Fibroblast of lung (primary cell): ENCODE measurements at places on chromosomes 6 and 20. TPM values are rescaled to one million over a fixed set of nuclear protein-coding genes. Genes with fewer than 3 reads are reported as not detected.

- H3K27me3 ChIP-seq = no peaks in the 10 kb centered on the region
- no peak overlapping the region for H3K4me3 ChIP-seq
- H3K27ac ChIP-seq = no peak overlapping the region
Observed at GRCh38 chr6:157492741-157493140, 111.8 kb downstream of the ZDHHC14 start.

GRCh38 chr6:22020299-22021003 is 276.4 kb downstream of the PRL start:
- H3K27me3 ChIP-seq = no peaks in the 10 kb centered on the region
- no peak overlapping the region for H3K27ac ChIP-seq
- H3K4me3 ChIP-seq = no peak overlapping the region
- no peak for DNase-seq

DNA sequence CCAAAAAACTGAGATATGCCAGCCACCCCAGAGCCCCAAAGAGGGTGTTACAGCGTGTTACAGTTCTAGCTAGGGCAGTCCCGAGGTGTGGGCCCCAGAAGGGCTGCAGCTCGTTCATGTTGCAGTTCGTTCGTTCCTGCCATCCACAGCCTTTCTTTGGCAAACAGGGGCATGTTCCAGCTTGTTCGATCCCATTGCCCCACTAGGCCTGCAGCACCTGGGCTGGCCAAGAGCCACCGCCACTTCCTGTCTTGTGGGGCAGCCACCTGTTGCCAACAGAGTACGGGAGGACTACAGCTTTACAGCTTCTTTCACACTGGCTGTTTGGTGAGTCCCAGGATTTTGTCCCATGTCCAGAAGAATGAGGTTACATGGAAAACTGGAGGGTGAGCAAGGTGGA is 198.1 kb downstream of the MMUT start:
- H3K4me3 ChIP-seq = no peak overlapping the region
- H3K36me3 ChIP-seq = no peaks in the 10 kb centered on the region
- no peak overlapping the region for H3K27ac ChIP-seq
- H3K4me1 ChIP-seq = no peaks in the 10 kb centered on the region
- DNase-seq = no peak

DNA sequence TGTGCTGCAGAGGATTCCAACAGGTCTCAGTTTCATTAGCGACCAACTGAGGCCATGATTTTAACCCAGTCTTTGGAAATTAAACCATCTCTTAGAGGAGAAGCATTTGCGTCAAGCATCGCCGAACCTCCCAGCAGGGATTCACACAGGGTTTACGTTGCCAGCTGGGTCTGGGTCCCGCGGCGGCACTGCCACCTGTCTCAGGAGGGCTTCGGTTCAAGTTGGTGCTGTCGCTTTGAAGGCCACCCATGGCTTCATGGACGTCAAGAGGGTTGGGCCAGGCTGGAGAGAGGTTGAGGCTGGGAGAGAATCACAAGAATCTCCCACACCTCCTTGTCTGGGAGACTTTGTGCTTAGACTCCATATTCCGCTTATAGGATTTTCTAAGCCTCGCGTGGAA is 43.0 kb upstream of the FRMD1 start:
- H3K4me3 ChIP-seq = no peak overlapping the region
- no peak overlapping the region for H3K27ac ChIP-seq
- no peaks in the 10 kb centered on the region for H3K27me3 ChIP-seq
- H3K36me3 ChIP-seq = no peaks in the 10 kb centered on the region
- H3K4me1 ChIP-seq = no peaks in the 10 kb centered on the region

- no peaks in the 10 kb centered on the region for H3K27me3 ChIP-seq
- no peak overlapping the region for H3K27ac ChIP-seq
- no peaks in the 10 kb centered on the region for H3K4me1 ChIP-seq
- no peak for DNase-seq
- no peaks in the 10 kb centered on the region for H3K36me3 ChIP-seq
- H3K4me3 ChIP-seq = no peak overlapping the region
Observed at GRCh38 chr6:163836876-163837690, 422.6 kb downstream of the QKI start.

Gene KHDC1
- 5.1 and 5.6 TPM in 2 replicates for total RNA-seq

DNA sequence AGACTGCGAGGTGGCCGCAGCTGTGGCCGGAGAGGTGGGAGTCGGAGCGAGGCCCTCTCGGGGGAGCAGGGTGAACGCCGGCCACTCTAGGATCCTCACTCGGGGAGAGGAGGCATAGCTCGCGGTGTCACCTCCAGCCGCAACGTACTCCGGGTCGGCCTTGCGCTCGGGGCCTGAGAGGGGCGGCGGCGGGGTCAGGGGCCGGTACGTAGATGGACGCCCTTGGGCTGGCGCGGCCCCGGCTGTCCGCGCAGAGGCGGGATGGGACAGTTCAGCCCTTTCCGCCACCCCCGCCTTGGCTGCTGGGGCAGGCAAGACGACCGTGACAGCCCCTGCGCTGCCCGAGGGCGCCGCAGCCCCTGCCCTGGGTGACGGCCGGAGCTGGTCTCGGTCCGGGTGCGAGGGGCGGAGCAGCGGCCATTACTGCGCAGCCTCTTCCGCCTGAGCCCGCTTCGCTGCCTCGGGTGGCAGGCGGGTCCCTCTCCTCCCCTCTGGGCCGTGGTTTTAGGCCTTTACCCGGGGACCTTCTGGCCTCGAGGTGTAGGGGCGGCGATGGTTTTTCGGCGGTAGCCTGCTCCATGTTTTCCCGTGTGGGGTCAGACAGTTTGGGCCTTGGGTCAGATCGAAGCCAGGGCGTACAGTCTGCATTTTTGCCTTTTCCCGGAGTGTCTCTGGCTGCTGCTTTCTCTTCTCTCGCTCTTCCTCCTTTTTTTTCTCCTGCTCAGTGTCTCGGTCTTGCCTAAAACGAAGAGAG is 405 bp downstream of the RNF146 start:
- H3K27ac ChIP-seq = peak overlapping the region; percentile 92
- peak overlapping the region; percentile 70 for H3K4me3 ChIP-seq
- H3K4me1 ChIP-seq = no peaks in the 10 kb centered on the region
- no peaks in the 10 kb centered on the region for H3K27me3 ChIP-seq
- no peaks in the 10 kb centered on the region for H3K36me3 ChIP-seq
- DNase-seq = peak; percentile 48

DNA sequence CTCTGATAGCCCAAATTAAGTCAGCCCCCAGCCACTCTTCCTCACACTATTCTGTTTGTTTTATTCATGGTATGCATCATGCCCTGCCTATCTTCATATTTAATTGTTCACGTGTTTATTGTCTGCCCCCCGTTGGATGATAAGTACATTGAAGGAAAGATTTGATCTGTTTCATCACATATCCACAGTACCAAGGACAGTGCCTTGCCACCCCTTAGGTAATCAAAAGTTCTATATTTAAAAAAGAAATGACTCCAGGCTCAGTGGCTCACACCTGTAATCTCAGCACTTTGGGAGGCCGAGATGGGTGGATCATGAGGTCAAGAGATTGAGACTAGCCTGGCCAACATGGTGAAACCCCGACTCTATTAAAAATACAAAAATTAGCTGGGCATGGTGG is 10.2 kb upstream of the RIN2 start:
- H3K36me3 ChIP-seq = no peaks in the 10 kb centered on the region
- H3K27me3 ChIP-seq = peaks cover 11% of the 10 kb centered on the region
- H3K4me1 ChIP-seq = no peaks in the 10 kb centered on the region
- H3K27ac ChIP-seq = no peak overlapping the region
- H3K4me3 ChIP-seq = no peak overlapping the region
- DNase-seq = no peak

GRCh38 chr20:37755665-37756064 is 61.8 kb downstream of the CTNNBL1 start:
- DNase-seq = no peak
- no peaks in the 10 kb centered on the region for H3K4me1 ChIP-seq
- no peak overlapping the region for H3K4me3 ChIP-seq
- no peaks in the 10 kb centered on the region for H3K27me3 ChIP-seq
- H3K27ac ChIP-seq = no peak overlapping the region
- no peaks in the 10 kb centered on the region for H3K36me3 ChIP-seq
